Activated gamma-delta T cell treated with Interleukin-2 at 50 U/mL for 16 hours (primary cell): ENCODE measurements at places on chromosomes 1 and 21.
A peak's percentile ranks its signal among the peaks of the same experiment; 100 is the strongest.

DNA sequence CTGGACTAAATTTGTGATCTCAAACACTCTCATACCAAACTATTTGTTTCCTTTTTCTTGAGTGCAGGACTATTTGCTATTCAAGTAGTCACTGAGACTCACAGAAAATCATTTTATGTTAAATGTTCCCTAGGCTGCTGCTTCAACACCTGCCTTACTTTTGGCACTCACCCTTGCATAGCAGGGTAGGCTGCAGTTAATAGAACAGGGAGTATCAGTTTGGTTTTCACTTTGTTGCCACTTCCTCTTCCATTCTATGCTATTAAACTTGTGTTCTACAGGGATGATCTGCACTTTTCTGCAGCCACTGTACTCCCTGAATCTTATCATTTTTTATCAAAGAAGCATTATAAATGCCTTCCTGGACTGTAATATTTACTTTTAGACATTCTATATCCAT lies 148.7 kb upstream of the PRMT6 start:
- no peak for DNase-seq

- DNase-seq, result no peak
Observed at GRCh38 chr1:61566177-61566576, 158.8 kb downstream of the TM2D1 start.

- no peak for DNase-seq
Observed at GRCh38 chr1:117301901-117302300, 65.3 kb upstream of the MAN1A2 start.

DNA sequence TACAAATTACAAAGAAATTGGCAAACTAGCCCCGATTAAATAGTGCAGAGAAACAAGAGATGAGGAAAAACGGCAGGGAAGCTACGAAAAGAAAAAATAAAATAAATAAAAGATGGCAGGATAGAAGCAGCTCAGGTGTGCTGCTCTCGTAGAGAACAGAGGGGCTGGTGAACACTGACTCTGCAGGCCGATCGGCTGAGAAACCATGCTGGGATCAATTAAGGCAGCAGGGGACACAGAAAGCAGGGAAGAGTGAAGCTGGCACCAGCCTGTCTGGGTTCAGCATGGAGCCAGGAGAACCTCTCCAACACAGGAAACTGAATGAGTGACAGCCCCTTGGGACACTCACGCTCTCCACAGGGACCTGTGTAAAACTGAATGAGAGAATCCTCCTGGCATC lies 39.5 kb upstream of the TMPRSS15 start:
- DNase-seq, result no peak

DNA sequence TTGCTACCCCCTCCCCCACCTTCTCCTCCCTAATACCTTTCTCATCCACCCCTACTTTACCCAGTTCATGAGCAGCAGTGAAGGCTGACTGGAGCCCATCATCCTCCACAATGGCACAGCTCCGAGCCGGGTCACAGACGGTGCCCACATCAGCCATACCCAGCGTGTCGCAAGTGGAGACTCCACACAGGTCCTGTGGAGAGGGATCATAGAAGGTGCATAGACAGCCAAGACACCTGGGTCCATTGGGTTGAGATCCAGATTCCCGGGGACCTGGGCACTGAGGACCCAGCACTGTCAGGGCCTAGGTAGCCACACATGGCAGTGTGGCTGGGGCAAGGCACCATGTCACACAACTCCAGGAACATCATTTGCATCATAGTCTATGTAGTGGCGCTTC lies 2.7 kb downstream of the ADAMTS4 start:
- no peak for DNase-seq

DNA sequence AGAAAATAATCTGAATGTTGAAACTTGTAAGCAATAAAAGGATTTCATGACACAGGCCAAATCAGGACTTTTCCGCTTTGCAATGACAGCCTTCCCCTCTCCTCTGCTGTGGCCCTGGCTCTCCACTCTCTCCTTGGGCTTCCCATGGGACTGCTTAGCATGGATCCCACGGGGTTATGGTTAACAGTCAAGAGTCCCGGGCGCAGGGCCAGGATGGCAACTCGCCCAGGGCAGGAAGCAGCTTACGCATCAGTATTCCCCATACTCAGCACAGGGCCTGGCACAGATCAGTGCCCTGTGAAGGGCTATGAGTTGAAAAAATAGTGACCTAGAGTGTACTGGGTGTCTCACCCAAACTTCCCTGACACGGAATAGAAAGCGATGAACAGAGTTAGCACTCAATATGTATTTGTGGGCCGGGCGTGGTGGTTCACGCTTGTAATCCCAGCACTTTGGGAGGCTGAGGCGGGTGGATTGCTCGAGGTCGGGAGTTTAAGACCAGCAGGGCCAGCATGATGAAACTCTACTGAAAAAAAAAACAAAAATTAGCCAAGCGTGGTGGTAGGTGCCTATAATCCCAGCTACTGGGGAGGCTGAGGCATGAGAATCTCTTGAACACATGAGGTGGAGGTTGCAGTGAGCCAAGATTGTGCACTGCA lies 29.1 kb upstream of the GRHL3 start:
- DNase-seq, result no peak

DNA sequence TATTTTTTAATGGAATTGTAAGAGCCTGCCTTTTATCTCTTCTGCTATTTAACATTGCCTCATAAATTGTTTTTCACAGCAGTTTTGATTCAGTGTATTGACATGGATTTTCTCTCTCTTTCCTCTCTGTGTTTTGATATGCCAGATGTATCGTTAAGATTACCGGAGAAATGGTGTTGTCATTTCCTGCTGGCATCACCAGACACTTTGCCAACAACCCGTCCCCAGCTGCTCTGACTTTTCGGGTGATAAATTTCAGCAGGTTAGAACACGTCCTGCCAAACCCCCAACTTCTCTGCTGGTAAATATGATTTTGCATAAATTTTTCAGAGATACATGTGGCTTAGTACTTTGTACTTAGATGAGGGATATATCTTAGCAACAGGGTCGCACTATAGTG lies 23.1 kb upstream of the DYNLT5 start:
- DNase-seq, result no peak

- DNase-seq, result no peak
Observed at GRCh38 chr1:155324717-155325602, 4.3 kb downstream of the RUSC1 start.

DNA sequence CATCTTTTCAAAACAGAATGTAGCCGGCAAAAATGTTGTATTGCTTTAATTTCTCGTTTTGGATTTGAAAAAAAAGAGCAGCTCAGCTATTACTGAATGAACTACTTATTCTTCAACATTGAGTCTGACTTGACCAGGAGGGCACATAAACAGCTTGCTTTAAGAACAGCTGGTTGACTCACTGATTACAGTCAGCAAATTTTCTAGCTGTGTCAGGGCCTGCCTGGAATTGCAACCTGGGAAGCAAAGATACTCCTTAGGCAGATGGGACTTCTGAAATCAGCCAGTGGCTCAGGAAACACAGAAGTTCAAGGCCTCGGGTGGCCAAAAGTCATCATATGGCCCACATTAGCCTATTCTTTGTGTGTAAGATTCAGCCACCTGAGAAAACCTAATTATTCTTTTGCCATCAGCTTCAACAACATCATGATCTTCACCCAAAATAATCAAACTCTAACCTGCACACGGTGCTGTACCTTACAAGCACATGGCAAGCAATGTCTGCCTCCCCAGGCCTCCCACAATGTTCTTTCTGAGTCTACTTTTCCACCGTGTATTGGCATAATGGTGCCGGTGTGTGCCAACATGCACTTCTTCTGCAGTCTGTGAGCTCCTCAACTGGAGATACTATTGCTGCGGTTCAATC lies 307.2 kb downstream of the HHIPL2 start:
- DNase-seq, result no peak

- DNase-seq, result no peak
Observed at GRCh38 chr1:48943393-48943792, 166.7 kb upstream of the BEND5 start.

DNA sequence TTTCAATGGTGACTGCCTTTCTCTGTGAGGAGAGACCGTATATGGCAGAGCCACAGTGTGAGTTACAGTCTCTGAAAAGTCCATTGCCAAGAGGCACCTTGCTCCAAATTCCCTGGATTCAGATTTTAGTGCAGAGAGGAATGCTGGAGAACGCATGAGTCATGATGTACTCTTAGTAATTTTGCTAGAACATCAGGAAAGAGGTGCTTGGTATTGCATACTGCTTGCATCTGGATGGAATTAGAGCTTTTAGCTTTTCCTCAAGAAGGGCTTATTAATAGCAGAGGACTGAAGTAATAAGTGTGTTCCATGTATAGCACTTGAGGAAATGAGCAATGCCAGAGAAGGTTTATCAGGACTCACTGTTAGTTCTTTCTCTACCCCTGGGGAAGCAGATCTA lies 40.5 kb upstream of the AKT3 start:
- DNase-seq, result no peak

- DNase-seq, result no peak
Observed at GRCh38 chr1:66266350-66266749, 267.6 kb upstream of the SGIP1 start.

DNA sequence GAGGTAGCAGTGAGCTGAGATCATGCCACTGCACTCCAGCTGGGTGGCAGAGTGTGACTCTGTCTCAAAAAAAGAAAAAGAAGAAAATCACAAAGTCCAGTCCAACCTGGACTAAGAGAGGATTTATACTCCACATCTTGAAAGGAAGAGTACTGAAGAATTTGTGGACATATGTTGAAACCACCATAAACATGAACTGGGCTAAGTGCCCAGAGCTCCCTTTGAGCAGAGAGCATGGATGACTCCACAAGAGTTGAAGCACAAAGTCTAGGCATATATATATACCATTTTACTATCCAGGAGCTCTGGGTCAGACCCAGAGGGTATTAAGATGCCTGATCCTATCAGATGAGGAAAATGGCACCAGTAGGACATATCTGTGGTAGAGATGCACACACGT lies 86.6 kb downstream of the OMA1 start:
- no peak for DNase-seq

- no peak for DNase-seq
Observed at GRCh38 chr1:223211323-223211985, 68.4 kb upstream of the TLR5 start.

DNA sequence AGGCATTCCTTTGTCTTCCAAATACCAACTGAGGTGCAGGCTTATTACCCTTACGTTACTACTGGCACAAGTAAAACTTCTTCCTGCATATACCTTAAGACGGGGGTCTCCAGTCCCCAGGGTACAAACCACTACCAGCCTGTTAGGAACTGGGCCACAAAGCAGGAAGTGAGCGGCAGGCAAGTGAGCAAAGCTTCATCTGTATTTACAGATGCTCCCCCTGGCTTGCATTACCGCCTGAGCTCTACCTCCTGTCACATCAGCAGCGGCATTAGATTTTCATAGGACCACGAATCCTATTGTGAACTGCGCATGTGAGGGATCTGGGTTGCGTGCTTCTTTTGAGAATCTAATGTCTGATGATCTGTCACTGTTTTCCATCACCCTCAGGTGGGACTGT lies 113.1 kb downstream of the SLC45A1 start:
- DNase-seq, result peak; percentile 32

DNA sequence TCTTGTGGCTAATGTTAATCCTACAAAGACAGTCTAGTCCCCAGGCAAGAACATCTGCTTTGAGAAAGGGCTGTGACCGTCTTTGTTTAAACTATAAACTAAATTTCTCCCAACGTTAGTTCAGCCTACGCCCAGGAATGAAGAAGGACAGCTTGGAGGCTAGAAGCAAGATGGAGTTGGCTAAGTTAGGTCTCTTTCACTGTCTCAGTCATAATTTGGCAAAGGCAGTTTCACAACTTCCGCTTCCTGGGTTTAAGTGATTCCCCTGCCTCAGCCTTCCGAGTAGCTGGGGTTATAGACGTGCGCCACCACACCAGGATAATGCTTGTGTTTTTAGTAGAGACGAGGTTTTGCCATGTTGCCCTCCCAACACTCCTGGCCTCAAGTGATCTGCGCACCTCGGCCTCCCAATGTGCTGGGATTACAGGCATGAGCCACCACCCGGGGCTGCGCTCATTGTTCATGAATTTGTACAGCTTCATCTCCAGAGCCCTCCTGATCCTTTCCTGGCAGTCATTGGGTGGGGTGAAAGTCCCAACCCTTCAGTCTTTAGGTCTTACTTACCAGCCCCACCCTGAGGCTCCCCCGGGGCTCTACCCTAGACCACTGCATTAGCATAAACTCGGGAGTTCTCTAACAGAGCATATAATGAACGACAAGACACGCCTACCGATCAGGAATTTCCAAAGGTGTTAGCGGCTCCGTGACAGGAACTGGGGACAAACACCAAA lies 4.9 kb upstream of the MASP2 start:
- no peak for DNase-seq

- no peak for DNase-seq
Observed at GRCh38 chr1:159223004-159223403, 18.3 kb downstream of the ACKR1 start.

GRCh38 chr1:8351693-8352470 lies 34.0 kb downstream of the SLC45A1 start:
- DNase-seq, result no peak

DNA sequence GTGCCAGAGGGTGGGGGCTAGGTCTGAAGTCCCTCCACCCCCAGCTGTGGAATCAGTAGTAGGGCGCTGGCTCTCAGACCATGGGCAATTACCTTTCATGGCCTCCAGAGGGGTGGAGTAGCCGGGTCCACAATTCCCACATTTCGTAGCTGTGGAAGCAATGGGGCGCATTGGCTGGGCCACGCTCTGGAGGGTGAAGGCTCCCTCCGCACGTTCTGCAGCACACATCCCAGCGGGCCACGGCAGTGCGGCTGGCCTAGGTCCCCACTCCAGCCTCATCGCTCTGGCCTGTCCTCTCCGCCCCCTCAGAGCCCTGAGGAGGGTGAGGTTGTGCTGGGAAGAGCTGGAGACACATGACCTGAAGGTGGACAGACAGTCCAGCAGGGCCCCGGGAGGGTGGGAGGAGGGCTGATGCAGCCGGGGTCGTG lies 2.9 kb downstream of the SELENBP1 start:
- DNase-seq, result no peak

- DNase-seq, result no peak
Observed at GRCh38 chr21:46634966-46635323, 529 bp upstream of the PRMT2 start.

DNA sequence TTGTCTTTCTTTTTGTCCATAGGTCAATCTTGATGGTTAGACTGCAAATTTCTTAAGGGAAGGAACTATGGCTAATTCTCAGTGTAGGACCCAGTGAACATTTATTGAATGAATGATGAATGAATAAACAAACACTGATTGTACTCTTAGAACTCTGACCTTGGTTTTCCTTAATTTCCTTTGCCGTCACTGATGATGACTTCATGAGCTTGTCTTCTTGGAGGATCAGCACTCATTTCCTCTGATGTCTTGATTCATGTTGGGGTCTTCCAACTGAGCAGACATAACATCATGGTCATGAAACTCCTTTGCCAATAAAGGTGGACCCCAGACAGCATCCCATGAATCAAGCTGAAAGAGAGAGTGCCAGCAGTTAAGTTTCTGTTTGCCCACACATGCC lies 96.3 kb downstream of the PLPP3 start:
- no peak for DNase-seq
